ENCODE measurements at places on chromosomes 7 and 10.

GRCh38 chr7:95772771-95773581 lies 622 bp downstream of the DYNC1I1 start:
- no peak for DNase-seq

DNA sequence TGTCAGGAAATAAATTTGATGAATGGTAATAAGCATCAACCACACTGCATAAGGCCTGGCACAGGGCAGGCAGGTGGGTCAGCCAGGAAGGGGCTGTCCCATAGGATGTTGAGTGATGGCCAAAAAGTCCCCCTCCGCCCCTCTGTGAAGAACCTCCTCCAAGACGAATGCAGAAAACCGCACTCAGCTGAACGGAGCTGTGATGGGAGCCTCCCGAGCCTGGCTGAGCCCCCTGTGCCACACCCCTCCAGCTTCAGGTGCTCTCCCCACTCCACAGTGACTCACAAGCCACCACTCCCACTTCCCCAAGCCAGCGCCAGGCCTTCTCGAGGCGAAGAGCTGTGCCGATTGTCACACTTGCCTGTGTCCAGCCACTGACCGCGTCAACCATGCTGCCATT lies 184.2 kb downstream of the MAD1L1 start:
- no peak for DNase-seq

DNA sequence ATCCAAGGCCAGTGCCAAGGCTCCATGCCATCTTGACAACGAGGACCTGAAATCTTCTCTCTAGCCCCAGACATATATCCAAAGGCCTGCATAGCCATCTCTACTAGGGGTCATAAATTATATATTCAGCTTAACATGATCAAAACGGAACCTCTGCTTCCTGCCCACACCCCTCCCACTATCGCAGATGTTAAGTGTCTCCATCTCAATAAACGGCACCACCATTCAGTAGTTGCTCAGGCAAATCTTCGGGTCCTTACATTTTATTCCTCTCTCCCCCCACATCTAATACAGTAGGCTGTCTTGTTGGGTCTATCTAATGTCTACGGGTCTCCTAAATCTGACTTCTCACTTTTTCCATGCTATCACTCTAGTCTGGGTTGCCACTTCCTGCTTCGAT lies 201.1 kb upstream of the PLXNA4 start:
- DNase-seq: no peak

DNA sequence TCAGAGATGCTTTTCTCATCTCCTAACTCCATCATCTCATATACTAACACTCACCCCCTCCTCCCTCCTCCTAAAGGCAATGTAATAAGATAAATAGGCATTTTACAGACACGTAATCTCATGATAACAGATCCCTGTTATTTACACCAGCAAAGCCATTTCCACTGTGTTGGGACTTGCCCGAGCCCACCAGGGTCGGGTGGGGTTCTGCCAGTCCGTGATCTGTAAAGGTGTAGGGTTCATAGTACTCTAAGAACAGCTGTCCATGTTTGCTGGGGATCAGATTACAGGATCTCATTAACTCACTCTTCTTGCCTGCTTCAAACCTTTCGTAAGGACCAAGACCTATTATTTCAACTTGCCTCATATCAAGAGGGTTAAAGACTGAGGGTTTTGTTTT lies 172.4 kb downstream of the FZD1 start:
- DNase-seq: no peak

GRCh38 chr7:40720416-40720815 lies 585.6 kb downstream of the SUGCT start:
- no peak for DNase-seq

DNA sequence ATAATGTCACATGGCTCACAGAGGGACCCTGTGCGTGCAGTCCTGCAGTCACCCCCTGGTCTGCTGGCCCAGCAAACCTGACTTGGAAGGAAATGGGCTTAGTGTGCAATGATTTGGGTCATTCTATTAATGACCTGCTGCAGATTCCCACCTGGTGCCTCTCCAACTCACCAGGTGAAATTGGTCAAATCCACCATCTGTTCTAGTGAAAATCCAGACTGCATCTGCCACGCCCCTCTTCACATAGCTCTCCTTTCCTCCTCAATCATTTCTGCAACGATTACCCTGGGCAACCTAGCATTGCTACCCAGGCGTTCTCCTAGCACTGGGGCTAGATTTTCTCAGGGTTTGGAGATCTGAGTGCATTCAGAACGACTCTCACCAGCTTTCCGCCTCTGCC lies 29.4 kb downstream of the SRRM3 start:
- DNase-seq: no peak

DNA sequence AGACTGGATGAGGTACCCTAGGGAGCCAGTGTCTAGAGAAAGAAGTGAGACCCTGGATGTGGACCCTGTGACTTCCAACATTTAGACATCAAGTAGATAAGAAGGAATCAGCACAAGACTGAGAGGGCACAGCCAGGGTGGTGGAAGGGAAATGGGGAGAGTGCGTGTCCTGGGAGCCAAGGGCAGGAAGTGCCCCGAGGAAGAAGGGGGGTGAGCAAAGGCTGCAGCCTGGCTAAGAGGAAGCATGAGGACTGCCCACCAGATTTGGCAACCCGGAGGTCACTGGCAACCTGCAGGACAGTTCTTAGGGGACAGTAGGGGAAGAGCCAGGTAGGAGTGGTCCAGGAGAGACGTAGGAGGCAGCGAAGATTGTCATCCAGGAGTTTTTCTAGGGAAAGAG lies 14.8 kb downstream of the COL13A1 start:
- DNase-seq: no peak

DNA sequence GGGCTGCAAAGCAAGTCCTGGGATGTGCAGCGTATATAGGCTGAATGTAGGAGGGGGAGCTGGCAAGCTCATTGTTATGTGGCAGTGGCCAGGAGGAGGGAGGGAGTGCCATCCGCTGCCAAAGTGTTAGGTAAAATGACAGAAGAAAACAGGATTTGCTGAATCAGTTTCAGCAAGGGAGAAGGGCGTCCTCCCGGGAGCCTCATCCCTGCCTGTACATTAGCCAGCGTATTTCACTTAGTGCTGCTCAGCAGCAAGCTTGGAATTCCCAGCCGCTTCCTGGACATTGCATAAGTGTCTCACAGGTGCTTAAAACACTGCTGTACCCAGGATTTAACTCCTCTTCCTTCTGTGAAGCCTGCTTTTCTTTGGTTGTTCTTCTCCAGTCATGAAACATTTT lies 2.5 kb downstream of the NIPSNAP2 start:
- DNase-seq: no peak

DNA sequence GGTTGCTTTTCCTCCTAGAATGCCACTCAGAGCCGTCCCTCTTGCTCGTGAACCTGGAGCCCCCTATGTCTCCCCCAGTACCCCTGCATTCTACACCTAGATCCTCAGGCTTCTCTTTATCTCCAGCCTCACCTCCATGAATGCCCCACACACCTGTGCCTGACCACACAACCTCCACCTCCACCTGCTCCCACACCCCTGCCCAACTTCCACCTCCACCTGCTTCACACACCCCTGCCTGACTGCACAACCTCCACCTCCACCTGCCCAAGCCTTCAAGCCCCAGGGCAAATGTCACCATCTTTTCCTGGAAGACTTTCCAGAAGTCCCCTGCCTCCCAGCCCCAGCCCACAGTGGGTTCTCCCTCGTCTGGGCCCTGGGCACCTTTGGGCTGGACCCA lies 6.9 kb upstream of the LFNG start:
- no peak for DNase-seq

DNA sequence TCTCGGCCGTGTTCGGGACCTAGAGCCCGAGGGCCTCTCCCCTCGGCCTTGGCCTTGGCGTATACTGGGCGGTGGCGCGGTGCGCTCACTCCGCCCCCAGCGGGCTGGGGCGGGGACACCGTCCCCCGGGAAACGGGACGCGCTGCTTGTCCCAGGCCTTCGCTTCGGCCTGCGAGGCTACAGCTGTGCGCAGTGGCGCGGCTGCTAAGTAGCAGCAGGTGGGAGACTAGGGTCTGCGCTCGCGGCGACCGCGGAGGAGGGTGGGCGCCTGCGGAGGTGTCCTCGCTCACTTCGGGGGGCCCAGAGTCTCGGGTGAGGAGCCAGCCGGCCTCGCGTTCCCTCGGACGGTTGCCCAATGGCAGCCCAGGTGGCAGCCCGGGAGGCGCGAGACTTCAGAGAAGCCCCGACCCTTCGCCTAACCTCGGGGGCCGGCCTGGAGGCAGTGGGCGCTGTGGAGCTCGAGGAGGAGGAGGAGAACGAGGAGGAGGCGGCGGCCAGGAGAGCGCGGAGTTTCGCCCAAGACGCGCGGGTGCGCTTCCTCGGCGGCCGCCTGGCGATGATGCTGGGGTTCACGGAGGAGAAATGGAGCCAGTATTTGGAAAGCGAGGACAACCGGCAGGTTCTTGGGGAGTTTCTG lies at the start of gene DNAH11:
Gene DNAH11, plus strand, starts transcription at position 149 of the 637 bp plus-strand sequence. Its CDS starts 207 bp downstream, at position 356.
- peak; percentile 51 for DNase-seq

DNA sequence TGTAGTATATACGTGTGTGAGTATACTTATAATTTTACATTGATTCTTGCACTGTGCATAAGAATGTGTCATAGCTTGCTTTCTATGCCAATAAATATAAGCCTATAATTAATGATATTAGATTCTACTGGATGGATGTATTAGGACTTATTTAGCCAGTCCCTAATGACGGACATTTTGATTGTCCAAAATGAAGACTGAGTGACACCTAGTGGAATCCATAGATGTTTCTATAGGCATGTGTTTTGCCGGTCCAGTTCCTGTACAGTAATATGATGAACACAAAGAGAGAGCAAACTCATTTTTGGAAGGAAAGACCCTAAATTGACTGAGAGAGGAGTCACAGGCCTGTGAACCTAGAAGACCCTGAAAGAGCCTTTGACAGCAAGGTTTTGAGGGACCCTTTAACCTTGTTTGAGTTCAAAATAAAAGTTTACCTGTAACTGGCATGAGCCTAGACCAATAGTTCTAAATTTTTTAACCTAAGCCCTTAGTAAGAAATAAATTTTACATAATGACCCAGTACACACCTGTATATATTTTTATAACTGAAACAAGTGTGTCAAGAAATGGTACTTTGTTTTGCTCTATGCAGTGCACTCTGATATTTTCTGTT lies 42.4 kb upstream of the AGBL3 start:
- no peak for DNase-seq

- DNase-seq: no peak
These were observed 69.1 kb upstream of the COMTD1 start for GRCh38 chr10:75304741-75305390.

DNA sequence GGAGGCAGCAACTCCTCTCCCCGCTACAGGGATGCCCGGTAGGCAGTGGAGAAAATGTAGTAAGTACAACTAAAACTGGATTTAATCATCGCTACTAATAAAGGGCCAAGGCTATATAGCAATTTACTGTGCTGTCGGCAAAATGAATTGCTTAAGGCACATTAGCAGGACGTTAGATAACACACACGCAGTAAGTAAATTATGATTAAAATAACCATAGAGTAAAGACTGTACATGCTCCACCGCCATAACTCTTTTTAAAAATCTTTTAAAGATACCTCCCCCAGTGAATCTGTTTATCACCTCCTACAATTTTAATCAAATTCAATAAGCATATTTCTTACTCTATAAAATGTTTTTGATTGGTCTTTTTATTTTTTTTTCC lies 371.4 kb upstream of the MGMT start:
- DNase-seq: no peak

- DNase-seq: peak; percentile 13
These were observed 105.0 kb upstream of the PPP2R2D start for GRCh38 chr10:131795761-131796160.

DNA sequence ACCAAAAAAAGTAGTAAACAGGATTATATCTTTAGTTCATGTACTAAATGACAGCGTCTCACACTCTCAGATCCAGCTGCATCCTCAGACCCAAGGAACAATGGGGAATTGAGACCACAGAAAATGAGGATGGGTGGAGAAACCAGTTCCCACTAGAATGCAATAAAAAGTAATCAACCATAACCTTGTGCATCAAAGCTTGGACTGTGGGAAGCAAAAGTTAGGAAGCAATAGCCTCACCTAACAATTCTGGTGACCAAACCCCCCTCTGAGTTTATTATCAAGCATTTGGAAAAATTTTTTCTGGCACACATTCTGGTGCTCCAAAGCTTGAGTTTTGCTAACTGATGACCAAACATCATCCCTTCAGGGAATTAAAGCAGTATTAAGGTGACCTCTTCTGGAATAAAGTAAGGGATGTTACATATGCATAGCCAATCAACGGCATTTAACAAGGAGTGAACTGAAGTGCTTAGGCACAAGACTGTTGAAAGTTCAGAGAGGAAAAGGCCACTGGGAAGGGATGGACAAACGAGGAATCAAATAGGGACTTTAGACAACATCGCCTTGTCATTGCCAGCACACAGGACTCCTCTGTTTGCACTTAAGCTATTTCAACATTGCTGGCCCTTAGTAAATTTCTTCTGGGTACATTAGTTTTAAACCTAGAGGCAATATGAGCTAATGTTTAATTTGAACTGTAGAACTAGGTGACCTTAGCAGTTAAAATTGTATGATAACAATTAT lies 1.2 kb upstream of the MAT1A start:
- DNase-seq: no peak

- no peak for DNase-seq
These were observed 301.0 kb downstream of the CXCL12 start for GRCh38 chr10:44083719-44084400.

GRCh38 chr7:139661043-139661440 lies 116.8 kb downstream of the HIPK2 start:
- no peak for DNase-seq

DNA sequence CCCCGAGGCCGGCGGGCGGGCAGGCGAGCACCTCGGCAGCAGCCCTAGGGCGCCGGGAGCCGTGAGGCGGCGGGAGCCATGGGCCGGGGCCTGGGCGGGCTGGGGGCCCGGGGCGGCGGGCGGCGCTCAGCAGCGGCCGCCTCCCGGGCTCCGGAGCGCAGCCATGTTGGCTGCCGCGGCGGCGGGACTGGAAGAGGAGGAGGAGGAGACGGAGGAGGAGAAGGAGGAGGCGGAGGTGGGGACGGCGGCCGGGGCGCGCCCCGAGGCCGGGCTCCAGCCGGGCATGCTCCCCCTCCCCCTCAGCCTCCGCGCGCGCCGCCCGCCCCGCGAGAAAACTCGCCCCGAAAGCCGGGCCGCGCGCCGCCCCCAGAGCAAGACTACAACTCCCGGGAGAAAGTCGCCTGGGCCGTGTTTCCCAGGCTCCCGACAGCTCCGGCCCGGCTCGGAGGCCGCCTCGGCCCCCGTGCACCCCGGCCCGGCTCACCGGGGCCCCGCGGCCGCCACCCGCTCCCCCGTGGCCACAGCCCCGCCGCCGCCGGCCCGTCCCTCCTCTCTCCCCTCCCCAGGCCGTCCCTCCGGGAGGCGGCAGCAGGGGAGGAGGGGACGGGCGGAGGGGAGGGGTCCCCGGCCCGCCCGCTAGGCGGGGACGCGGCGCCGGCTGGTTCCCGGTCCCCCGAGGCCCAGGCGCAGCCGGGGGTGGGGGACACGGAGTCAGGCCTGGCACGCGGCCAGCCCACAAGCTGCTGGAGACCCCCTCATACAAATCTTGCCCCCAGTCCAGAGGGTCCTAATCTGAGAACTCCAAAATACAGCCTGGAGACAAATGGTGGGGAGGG lies at the start of gene DLG5:
Gene DLG5, minus strand, starts transcription at position 190 of the 836 bp plus-strand sequence. CDS start 235 bp downstream, outside the sequence.
- peak; percentile 83 for DNase-seq

DNA sequence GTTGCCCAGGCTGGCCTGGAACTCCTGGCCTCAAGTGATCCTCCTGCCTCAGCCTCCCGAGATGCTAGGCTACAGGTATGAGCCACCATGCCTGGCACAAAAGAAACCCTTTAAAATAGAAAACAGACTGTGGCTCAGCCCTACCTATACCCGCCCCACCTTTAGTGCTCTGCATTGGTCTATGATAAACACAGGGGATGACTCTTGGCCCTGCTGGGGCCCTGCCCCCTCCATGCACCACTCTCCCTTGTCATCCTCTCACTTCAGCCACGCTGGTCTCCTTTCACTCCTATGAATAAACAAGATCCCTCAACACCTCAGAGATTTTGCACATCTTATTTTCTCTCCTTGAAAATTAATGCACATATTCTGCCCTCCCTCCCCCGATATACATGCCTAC lies 251.4 kb upstream of the KLF14 start:
- no peak for DNase-seq
